ELF-1 (cell line): ENCODE measurements at places on chromosomes 1 and 21.

DNA sequence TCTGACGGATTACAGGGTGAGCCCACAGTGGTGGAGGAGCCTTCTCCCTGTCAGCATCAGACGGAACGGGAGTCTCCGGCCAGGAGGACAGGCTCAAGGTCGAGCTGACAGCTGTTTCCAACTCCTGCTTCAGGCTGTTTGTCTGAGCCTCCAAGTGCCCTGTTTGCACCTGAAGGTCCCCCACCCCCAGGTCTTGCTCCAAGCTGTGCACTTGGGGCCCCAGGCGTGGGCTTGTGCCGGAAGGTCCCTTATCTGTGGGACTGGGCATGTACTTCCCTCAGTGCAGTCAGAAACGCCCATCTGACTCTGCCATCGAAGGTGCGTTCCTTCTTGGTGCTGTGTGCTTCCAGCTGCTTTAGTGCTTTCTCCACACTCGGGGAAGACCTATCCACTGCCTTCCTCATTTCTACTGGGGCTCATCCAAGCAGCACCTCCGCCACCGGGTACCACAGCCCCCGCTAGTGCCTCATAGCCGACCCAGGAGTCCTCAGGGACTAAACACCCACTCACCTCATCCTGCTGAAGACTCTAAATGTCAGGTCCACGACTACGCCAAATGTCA, 29.5 kb upstream of the CR2 start:
- DNase-seq = no peak

GRCh38 chr21:25960402-25960801, 210.2 kb downstream of the APP start:
- DNase-seq = peak; percentile 77

DNA sequence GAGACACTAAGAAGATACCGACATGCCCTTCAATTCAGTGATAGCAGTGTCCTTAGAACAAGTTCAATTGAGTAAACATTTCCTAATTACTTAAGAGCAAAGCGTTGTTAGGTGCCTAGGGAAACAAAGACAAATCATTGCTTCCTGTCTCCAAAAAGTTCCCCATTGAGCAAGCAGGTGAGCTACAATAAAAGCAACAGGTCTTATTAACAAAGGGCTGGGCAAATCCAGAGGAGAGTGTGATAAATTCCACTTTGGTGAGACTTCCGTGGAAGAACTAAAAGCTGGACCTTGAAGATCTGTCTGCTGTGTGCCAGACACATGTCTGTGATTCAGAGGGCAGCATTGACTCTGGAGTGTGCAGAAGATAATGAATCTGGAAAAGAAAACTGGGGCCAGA, 1.9 kb upstream of the TUT4 start:
- DNase-seq = peak; percentile 13

DNA sequence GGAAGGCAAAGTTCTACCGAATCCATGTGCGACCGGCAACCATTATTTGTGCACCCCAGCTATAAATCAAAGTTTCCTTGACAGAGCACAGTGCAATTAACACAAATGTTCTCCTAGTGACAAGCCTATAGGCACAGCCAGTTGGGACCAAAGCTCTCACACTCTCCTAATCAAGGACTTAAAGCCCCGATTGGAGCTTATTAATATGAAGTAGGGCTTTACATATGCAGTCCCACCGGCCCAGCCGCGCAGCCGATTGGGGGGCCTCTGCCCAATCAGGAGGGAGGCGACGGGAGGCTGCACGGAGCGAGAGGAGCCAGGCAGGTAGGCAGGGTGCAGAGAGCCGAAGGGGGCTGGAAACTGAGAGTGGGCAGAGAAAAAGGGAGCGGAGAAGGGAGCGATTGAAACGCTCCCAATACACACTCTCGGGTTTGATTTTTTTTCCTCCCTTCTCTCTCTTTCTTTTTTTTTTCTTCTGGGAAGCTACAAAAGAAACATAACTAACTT, at the start of gene ESRRG:
Gene ESRRG, minus strand, starts transcription at position 156 of the 507 bp plus-strand sequence. Its CDS starts 130 bp downstream, at position 26.
- DNase-seq = peak; percentile 88

DNA sequence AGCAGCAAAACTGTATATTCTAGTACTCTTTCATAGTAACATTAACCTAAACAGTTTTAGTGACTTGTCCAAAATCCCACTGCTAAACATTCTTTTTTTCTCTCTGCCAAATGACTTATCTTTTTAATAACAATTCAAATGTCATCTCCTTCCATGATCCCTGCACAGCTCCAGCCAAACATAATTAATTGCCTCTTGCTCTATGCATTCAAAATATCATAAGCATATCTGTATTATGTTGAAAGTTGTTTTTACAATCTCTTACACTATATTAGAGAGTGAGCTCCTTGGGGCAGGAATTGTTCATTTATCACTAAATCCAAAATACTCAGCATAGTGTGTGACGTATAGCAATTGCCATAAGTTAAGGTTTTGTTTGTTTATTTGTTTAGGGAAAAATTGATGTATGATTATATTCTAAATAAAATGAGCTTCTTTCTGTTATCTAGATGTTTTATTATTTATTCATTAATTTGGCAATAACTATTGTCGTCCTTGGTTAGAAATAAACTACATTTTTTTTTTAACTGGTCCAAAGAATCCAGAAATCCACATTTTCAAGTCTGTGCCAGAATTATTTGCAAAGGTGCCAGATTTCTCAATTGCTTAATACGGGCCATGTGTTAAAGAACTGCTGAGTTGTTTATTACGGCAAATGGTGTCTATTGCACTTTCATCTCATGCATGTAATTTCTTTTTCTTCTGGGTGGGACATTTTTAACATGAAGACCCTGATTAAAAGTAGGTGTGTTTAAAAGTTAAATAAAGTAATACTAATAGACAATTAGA, 577.2 kb upstream of the ZRANB2 start:
- no peak for DNase-seq

DNA sequence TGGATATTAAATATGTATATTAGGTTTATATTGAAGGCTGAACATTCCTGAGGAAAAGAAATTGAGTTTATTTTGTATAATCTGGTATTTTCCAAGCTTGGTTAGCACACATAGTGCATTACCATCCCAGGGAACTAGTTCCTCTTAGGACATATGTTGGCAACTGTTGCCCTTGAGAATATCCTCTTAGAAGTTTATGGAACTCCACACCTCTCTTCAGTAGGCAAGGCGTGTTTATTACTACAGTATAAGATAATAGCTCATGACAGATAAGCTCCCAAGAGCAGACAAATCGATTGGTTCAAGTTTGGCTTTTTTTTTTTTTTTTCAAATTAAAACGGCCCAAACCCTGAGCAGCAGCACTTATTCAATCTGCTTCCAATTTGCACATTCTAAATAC, 59.8 kb upstream of the SIPA1L2 start:
- DNase-seq = no peak
